Eye (tissue), 1 donor: ENCODE measurements at places on chromosomes 5 and 9.
A peak's percentile ranks its signal among the peaks of the same experiment; 100 is the strongest.

GRCh38 chr5:56389261-56389660 is 156.1 kb upstream of the ANKRD55 start:
- no peak for DNase-seq

DNA sequence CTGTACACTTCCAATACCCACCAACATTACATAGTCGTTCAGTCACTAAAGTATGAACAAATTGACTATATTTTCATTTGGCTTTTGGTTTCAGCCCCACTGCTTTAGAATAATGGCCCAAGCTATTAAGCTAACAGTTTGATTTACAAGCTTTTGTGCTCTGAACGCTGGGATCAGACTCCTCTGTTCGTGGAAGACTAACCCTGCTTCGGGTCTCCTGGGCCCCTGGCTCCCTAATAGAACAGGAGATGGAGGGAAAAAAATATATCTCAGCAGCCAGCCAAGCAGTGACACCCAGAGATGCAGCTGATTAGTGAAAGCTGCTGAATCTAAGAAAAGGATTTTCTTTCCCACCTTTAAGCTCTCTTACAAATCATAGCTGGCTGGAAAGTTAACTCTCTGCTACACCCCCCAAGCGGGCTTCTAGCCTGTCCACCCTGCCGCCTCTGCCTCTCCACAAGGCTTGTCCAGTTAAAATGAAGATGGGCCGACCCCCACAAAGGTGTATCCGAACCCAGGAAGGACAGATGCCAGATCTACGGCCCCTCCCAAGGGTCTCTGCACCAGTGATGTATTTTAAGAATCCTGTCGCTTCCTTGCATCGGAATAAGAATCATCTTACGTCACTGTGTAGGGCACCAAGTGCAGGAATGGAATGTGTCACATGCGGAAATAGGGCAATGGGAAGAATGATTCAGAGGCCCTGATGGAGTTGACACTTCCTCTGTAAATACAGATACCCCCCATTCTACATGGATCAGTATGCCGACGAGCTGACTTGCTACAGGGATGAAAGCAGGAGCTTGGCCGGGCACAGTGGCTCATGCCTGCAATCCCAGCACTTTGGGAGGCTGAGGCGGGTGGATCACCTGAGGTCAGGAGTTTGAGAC is 33.4 kb upstream of the BARHL1 start:
- DNase-seq = peak; percentile 77

- no peak for DNase-seq
These were observed 277.6 kb upstream of the EFNA5 start for GRCh38 chr5:107948377-107948776.

DNA sequence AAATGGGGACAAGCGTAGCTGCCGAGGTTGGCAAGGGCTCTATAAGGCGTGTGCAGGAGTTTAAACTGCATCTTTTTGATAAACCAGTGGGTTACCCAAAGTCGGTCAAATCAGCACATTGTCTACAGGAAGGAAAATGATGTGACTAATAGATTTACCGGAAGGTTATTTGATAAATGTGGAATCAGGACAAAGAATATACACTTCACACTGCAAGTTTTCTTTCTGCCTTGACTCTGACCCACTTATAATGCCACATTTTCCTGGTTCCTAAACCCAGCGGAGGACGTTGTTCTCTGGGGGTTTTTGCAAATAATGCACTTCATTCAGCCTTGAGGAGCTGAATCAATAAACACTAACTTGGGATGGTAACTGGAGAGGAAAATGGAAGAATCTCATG is 76.8 kb downstream of the TTLL11 start:
- DNase-seq = peak; percentile 44

DNA sequence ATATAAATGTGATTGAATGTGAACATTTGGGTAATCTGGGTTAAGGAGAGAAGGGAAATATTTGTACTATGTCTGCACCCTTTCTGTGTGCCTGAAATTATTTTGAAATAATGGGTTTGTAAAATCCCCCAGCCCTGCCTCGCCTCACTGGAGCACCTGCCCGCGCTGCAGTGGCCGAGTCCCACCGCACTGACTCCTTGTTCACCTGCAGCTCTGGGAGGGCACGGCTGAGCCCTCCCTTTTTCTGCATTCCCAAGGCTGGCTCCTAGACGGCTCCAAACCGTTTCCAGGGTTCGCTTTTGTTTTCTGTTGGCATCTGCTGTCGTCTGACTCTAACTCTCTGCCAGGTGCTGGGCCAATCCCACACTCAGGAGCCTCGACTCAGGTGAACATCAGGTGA is 17.6 kb upstream of the PPP1R26 start:
- no peak for DNase-seq

DNA sequence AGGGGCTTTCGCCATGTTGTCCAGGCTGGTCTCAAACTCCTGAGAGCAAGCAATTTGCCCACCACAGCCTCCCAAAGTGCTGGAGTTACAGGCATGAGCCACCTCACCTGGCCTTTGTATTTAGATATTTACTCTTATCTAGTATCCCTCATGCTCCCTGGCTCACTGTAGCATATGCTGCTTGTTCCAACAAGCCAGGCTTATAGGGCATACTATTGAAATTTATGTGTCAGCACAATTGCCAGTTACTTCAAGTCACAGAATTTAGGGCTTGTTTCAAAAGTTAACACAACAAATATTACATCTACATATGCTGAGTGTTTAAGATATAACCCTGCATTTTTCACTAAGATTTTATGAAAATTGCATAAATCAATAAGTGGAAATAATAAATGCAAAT is 469.2 kb upstream of the ZNF608 start:
- DNase-seq = no peak

GRCh38 chr5:127705120-127705892 is 2.1 kb downstream of the CCDC192 start:
- no peak for DNase-seq

GRCh38 chr5:88827997-88828396 is 55.0 kb downstream of the MEF2C start:
- DNase-seq = no peak

DNA sequence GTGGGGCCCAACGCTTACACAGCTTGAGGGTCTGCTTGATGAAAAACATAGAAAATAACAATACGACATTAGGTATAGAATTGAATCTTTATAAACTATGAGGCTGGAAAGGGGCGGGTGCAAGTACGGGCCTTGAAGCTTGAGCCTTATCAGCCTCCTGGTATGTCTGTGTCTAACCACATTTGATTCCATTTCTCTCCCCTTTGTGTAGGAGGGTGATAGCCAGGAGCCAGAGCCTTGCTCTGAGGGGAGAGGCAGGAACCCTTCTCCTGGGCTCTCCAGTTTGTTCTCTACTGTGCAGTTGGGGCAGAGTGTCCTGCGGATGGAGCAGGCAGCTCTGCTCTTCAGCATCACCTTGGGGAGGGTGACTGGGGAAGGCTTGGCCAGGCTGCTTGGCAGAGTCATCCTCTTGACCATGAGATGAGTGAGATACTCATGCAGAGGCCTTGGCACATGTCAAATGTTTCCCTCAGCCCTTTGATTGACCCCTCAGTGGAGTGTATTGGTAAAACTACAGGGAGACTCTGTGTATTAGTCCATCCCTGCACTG is 153.5 kb downstream of the SEMA6A start:
- DNase-seq = no peak

GRCh38 chr5:28743025-28743715 is 1704.8 kb upstream of the CDH9 start:
- no peak for DNase-seq

DNA sequence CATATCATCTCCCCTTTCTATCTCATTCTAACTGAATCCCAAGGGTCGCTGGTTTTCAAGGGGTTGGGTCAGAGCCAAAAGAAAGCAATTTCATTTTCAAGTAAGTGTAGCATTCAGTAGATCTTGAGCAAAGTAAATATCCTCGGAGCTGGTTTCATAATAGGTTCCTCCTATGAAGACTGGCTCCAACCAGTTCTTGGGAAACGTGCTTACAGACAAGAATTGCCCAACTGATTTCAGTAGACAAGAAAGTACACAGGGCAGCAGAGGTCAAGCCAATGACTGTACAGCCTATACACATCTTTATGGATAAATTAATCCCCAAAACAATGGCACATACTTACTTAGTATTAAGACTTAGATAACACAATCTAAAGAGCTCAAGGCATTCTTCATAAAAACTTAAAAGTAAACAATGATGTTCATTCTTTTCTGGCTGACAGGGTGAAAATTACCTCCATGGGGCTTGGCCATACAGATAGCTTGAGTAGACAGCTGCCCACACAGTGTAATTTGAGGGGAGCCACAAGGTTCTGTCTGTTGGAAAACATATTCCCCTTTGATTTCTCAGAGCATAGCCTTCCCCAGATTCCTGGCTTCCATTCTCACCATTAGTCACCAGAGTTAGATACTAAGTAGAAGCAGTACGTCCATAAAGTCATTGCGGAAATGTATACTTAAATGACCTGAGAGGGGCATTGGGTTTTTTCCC is 163.9 kb downstream of the ARRDC3 start:
- no peak for DNase-seq

GRCh38 chr5:591746-592145 is 20.4 kb upstream of the CEP72 start:
- no peak for DNase-seq

DNA sequence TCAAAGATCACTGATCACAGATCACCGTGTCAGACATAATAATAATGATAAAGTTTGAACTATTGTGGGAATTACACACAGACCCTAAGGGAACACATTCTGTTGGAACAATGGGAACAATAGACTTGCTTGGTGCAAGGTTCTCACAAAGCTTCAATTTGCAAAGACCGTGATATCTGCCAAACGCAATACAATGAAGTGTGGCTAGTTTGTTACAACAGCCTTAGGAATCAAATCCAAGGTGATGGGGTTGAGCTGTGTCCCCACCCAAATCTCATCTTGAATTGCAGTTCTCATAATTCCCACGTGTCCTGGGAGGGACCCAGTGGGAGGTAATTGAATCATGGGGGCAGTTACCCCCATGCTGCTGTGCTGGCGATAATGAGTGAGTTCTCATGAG is 20.8 kb downstream of the KYAT1 start:
- no peak for DNase-seq

GRCh38 chr9:137069508-137070091 is 757 bp downstream of the SAPCD2 start:
- peak; percentile 41 for DNase-seq

- no peak for DNase-seq
These were observed 299.7 kb downstream of the NPR3 start for GRCh38 chr5:33010846-33011245.

DNA sequence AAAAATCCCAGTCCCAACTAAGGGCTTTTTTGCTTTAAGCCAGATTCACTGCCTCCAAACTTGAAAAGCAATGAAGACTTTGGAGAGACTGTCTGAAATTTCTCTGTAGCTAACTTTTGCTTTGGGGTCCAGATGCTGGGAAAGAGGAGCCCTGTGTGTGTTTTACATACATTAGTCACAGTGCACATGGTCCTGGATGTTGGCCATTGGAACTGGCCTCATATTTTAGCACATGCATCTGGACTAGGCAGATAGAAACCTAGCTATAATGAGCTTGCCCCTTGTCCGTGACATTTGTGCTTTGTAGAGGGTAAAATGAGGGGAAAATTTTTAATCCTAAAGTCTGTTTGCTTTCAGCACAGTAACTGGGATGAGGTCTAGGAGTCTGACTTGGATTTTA is 421.7 kb downstream of the CDK5RAP2 start:
- DNase-seq = no peak

GRCh38 chr5:139633295-139634027 is 14.7 kb upstream of the CXXC5 start:
- DNase-seq = peak; percentile 94

DNA sequence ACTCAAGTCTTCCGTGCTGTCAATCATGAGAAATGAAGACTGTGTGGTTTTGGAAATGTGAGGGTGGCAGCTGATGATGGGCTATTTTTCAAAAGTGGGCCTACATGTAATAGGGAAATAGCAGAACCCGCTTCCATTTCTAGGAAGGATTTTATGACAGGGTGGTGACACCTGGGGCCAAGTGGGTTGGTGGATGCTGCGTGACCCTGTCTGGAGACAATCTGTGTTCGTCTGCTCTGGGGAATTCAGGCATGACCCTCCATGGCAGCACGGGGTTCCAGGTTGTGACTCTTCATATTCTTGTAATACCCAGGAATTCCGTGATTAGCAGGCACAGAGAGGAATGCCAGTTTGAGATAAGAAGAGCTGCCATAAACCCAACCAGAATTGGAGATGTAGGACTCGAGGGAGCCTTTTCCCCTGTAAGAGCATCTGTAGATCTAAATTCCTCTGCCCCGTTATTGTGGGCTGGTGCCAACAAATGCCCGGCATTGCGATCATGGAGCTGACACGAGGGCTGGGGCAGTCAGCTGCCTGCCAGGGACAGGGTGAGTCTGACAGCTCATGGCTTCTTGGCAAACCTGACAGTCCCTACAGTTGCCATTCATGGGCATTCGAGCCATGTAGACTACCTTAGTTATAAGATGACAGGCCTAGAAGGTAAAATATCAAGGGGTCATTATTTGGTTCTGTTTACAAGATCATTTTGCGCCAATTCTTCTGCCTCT is 279.7 kb downstream of the GADD45G start:
- DNase-seq = no peak

- DNase-seq = no peak
These were observed 85.2 kb downstream of the SLC44A1 start for GRCh38 chr9:105329719-105330062.

GRCh38 chr5:153674356-153674755 is 183.9 kb downstream of the GRIA1 start:
- no peak for DNase-seq

DNA sequence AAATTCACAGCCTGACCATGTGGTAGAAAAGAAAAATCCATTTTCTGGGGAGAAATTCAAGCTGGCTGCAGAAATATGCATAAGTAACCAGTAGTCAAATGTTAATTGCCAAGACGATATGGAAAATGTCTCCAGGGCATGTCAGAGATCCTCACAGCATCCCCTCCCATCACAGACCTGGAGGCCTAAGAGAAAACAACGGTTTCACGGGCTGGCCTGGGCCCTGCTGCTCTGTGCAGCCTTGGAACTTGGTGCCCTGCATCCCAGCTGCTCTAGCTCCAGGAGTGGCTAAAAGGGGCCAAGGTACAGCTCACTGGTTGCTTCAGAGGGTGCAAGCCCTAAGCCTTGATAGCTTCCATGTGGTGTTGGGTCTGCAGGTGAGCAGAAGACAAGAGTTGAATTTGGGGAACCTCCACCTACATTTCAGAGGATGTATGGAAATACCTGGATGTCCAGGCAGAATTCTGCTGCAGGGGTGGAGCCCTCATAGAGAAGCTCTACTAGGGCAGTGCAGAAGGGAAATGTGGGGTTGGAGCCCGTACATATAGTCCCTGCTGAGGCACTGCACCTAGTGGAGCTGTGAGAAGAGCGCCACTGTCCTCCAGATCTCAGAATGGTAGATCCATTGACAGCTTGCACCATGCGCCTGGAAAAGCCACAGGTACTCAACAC is 49.7 kb downstream of the PTBP3 start:
- DNase-seq = no peak

DNA sequence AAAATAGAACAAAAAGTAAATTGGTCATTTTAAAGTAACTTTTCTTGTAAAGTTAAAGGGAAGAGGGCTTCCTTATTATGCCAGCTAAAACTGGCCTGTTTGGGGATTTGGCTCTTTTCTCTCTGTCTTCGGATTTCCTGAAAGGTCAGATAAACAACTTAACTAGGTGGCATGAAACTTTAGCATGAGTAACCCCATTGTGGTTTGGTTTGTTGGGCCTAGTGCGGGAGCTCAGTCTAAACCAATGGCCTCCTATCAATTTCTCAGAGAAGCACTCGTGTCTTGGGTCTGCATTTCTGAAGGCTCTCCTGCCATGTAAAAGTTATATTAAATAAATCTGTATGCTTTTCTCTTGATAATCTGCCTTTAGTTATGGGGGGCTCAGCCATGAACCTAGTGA is 48.5 kb upstream of the ANKH start:
- DNase-seq = no peak
